ENCODE measurements at places on chromosomes 5 and 9.
A peak's percentile ranks its signal among the peaks of the same experiment; 100 is the strongest.

- DNase-seq, result no peak
Observed at GRCh38 chr5:3022665-3023064, 271.2 kb upstream of the IRX2 start.

DNA sequence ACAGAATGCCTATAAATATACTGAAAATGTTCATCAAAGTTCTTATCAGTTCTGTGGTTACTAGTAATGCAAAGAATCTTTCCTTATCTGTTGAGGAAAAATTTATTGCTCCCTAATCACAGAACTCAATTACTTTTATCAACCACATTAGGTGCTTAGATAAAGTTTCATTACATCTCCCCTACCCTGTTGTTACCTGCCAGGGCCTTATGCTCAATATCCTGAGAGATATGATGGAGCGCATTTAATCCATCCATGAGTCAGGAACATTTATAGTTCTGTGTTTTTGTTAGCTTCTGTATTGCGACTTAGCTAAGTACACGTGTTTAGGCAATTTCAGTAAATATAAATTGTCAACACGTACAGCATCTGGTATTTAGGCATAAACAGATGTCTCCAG is 164.3 kb upstream of the ST8SIA4 start:
- DNase-seq, result no peak

GRCh38 chr5:35853631-35854030 is 3.1 kb upstream of the IL7R start:
- peak; percentile 84 for DNase-seq

DNA sequence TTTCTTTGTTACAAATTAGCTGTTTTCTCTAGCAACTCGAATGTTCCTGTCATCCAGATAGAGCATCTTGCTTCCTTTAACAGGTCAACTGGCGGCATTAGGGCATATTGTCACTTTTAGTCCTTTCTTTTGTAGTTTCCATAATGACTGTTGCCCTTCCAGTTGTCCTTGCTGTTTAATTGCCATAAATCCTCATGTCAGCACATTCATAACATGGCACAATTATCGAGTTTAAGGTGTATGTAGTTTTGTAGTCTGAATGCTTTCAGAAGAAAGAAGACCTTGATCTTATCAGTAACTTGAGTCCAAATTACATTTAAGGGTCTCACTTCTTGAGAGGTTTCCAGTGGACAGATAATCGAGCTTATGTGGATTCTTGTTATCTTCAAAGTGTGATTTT is 161.7 kb upstream of the CDH12 start:
- no peak for DNase-seq

DNA sequence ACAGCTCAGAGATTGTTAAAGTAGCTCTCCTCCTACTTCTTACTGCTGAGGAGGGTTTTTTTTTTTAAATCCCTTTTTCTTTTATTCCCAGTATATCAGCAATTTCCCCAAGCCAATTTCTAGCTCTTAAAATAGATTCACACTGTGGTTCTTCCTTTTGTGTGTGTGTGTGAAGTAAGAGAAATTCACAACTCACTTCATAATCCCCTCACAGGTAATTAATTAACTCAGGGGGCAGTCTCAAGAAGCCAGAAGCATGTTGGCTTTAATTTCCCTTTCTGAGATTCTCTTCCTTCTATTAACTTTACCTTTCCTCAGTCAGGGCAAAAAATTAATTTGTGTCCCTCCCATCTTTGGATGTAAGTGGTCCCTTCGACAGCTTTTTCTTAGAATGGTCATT is 71.0 kb upstream of the HMHB1 start:
- no peak for DNase-seq

DNA sequence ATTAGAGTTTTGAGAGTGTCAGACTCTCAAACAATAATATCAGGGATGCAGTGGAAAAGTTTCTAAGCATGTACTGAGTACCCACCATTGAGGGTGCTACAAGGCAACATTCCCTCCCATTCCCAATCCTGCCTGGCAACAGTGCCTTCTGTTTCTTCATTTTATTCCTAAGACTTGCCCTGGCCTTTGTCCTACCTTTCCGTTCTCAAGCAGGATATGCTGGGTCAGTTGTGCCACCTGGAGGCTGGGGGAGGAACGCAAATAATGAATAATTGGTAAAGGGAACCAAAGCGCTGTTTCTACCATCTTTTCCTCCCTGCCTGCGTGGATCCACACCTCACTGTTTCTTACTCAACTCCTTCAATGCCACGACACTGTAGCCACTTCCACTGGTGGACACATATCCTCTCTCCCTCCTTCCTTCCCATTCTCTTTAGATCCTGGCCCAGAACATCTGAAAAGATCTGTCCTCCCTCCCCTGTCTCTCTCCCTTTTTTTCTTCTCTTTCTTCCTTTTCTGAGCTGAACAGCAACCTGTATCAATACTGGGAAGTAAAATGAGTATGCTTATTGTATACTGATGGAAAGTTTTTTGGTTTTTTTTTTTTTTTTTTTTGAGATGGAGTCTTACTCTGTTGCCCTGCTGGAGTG is 149.5 kb downstream of the C9orf152 start:
- peak; percentile 62 for DNase-seq

DNA sequence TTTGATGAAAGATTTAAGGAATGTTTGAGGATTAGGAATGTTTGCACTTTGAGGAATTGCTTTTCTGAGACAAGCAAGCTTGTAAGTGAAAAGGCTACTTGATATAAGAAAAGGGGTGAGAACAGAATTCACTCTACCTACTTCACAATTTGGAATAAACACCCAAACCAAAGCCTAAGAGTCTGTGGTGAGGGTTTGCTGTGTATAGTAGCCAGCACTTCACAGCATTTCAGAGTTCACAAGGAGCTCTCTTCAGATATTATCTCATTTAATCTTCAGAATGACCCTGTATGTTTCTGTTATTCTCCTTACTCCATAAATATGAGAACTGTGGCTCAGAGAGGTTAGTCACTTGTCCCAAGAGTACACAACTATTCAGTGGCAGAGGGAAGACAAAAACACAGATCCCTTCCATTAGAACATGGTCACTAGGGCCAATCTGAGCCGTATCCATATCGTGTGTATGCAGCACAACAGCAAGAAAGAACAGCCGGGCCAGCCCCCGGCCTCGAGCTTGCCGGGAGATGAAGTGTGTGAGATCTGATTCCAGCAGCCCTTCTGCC is 92.4 kb downstream of the FRMD3 start:
- no peak for DNase-seq

DNA sequence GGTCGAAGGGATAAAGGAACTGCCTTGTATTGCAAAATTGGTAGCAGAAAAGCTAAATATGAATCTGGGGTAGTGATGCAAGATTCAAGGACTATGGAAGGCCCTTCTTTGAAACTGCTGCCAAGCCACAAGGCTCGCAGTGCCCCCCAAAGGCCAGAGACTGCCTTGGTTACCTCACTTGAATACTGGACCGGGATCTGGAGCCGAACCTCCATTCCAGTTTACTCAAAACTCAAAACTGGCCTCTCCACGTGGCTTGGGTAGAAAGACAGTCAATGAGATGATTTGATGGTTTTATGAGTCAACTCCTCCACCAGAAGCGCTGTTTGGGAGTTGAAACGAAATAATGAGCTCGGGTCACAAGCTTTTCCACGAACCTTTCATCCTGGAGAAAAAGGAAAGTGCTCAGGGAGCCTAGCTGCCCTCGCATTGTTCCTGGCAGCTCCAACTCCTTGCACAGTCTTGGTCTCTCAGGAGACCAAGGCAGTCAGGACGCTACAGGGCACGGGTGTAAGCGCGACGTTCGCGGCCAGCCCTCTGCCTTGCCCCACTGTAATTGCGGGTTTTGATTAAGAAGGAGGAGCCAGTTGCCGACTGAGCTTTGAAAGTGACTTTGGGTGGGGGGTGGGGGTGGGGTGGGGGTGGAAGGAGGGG is 2.8 kb downstream of the ST8SIA4 start:
- peak; percentile 81 for DNase-seq

GRCh38 chr9:105047742-105048041 is 119.7 kb upstream of the ABCA1 start:
- no peak for DNase-seq

GRCh38 chr5:158054223-158055110 is 195.5 kb upstream of the CLINT1 start:
- DNase-seq, result no peak

GRCh38 chr5:77312413-77312812 is 101.9 kb downstream of the PDE8B start:
- no peak for DNase-seq
